ENCODE measurements at places on chromosomes 11 and 22.

GRCh38 chr22:47193606-47194329 lies 431.3 kb downstream of the TBC1D22A start:
- DNase-seq = no peak

GRCh38 chr22:33429281-33429680 lies 371.1 kb upstream of the SYN3 start:
- DNase-seq = no peak

GRCh38 chr11:82038154-82038553 lies 695.5 kb downstream of the FAM181B start:
- DNase-seq = no peak

- no peak for DNase-seq
Observed at GRCh38 chr11:14339356-14339755, 19.6 kb downstream of the RRAS2 start.

GRCh38 chr22:27603800-27604144 lies 197.8 kb downstream of the MN1 start:
- no peak for DNase-seq

DNA sequence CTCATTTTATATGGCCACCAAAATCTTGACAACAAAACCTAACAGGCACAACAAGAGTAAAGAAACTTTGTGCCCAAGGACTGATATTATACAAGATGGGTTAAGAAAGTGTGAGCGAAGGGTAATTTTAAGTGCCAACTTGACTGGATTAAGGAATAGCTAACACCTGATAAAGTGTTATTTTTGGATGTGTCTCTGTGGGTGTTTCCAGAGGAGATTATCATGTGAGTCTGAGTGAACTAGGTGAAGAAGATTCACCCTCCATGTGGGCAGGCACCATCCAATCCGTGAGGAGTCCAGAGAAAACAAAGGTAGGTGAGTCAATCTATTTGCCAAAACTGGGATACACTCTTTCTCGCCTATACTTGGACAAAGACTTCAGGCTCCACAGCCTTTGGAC lies 461.6 kb downstream of the ETS1 start:
- no peak for DNase-seq

- DNase-seq = no peak
Observed at GRCh38 chr11:251550-251949, 14.8 kb downstream of the PSMD13 start.

DNA sequence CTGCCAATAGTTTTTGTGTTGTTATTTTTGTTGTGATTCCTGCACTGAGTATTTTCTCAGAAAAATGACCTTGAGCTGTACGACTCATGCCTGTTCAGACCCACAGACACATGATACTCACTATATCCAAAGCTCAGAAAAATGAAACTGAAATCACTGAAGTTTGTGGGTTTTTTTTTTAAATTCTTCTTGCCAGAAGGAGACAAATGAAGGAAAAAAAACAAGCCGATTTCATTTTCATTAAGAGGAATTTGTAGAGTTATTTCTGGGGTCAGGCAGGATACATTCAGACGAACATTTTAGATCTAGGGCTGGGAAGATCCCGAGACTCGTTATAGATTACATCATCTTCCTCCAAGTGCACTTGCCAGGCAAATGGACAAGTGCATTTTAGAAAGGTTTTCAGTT lies 60.4 kb downstream of the BMAL1 start:
- no peak for DNase-seq

DNA sequence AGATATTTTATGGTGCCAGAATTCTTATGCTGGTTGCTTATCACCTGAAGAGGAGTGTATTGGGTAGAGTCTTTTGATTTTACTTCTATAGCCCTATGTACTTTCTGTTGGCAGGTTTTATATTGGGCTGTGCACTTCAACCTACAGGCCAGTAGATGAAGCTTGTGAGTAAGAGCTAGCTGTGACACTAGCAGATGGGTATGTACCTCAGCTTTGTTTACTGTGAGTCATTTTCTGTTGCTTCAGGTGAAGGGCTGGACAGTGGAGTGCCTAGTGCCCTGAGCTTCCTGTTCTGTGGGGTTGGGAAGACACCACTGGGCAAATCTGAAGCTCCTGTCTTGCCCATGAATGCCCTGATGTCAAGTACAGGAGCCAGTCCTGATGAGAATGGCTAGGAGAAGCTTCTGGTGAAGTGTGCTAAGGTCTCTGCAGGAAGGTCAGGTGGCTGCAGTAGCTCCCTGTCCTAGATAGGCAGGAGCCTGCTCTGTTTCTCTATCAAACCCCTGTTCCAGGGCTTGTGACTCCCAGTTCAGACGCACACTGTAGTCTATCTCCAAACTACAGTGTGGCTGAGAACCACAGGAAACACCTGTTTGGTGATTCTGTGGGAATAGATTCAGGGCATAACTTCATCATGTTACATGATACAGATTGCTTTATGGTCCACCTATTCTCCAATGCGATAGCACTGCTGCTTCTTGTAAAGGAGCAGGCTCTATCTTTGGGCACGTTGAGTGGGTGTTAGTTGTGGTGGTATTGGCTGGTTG lies 755.7 kb downstream of the KCNA4 start:
- DNase-seq = no peak

GRCh38 chr11:111938687-111939160 lies 1.6 kb downstream of the DIXDC1 start:
- DNase-seq = no peak

DNA sequence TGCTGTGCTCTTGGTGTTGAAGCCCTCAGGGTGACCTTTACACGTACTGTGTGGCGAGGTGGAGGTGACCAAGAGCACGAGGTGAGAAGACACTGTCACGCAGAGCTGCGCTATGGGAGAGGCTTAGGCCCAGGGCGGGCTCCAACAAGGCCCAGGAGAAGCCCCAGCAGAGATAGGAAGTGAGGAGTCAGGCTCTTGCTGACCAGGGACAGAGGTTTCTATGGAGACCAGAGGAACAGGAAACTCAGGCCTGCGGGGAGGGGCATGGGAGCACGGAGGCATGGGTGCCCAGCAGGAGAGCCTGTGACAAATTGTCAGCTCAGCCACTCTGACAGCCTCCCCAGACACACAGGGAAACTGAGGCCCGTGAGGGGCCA lies 15.8 kb downstream of the DGKZ start:
- DNase-seq = no peak

DNA sequence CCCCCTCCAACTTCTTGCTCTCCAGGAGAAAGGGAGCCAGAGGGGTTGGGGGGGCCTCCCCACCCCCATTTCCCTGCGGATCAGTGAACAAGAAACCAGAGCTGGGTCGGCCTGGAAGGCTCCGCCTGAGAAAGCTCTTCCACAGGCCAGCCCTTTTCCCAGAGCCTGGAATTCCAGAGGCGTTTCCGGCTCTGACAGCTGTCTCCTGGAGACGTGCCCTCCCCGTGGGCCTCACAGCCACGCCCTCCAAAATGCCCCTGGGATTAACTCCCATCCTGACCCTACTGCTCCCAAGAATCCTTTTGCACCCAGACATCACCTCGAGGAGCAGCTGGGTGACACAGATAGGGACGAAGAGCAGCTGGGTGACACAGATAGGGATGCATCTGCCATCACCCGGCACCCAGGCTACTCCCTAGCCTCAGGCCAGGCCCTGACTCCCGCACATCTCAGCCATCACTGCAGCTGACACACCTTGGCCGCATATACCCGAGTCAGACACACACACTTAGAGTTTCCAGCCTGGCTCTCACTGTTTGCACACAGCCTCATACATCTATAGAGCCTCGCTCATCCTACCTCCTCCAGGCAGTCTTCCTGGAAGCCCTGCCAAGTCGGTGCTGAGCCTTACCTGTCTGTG lies 7.6 kb upstream of the CDC42EP1 start:
- DNase-seq = no peak

DNA sequence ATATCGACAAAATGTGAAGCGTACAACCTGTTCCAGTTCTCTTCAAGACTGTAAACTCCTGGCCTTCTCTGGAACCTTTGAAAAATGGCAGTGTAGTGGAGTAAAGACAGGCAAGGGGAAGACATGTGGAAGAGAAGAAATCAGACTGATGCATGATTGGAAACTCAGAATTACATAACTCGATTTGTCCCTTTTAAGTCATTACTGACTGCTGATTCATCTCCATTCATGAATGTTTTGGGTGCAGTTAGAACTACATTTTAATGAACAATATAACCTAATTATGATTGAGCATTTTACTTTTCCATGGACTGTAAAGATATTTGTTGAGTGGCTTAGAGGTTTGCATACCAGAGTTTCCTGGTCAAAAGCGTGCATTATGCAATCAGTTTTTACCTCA lies 32.9 kb downstream of the FAT3 start:
- DNase-seq = no peak

DNA sequence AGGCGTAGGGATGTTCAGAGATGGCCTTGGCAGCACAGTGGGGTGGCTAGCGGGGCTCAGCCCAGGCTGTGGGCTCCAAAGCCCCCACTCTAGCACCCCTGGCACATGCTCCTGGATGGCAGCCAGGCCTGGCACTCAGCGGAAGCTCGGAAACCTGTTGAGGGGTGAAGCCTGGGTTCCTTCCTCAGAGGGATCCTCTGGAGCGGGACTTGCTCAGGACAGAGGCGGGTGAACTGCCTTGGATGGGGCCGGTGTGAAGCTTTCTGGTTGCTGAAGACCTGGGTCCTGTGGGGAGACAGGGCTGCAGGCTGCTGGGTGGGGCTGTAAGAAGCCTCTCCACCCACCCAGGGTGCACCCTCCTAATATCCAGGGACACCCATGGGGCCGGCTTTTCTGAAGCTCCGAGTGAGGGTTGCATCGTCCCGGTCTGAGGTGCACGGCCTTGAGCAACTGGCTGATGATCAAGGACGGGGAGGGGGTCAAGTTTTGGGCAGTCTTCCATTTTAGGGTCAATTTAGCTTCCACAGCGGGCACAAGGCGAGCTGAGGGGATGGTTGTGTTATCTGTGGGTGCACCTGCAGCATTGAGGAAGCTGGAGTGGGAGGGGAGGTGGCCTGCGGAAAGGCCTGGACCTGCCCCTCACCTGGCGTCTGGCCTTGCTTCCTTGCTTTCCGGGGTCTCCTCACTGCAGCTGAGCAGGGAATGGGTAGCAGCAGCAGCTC lies 5.2 kb downstream of the MRGPRE start:
- no peak for DNase-seq

DNA sequence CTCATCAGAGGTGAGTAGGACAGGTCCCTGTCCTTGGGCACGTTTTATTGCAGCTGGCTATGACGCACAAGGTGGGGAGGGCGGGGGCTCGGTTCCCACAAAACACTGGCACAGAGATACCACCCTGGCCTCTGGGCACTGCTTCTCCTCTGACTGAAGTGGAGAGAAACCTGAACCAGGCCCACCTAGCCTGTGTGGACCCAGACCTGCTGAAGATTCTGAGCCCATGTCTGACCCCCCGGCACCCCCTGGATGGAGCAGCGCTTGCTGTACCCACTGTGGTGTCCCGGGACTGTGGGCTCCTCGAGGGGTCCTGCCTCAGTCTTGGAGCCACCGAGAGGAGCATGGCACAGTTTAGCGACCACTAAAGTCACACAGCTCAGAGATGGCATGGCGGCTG lies 72.6 kb downstream of the PARVB start:
- DNase-seq = no peak

DNA sequence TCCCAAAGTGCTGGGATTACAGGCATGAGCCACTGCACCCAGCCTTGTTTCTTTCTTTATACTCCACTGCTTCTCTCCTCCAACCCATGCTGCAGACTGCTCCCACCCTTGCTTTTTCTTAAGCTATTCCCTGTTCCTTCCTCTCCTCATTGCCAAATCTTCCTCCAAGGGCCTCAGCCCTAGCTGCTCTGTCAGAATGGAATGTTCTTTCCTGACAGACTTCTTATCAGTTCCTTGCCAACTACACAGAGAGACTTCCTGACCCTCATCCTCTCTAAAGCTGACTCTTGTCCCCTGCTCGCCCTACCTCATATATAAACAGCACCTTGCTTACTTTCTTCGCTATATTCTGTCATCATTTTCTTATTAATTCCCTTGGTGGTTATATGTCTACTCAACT lies 16.9 kb upstream of the PIK3C2A start:
- DNase-seq = no peak

- DNase-seq = no peak
Observed at GRCh38 chr11:6660712-6661111, 5.1 kb upstream of the DCHS1 start.

DNA sequence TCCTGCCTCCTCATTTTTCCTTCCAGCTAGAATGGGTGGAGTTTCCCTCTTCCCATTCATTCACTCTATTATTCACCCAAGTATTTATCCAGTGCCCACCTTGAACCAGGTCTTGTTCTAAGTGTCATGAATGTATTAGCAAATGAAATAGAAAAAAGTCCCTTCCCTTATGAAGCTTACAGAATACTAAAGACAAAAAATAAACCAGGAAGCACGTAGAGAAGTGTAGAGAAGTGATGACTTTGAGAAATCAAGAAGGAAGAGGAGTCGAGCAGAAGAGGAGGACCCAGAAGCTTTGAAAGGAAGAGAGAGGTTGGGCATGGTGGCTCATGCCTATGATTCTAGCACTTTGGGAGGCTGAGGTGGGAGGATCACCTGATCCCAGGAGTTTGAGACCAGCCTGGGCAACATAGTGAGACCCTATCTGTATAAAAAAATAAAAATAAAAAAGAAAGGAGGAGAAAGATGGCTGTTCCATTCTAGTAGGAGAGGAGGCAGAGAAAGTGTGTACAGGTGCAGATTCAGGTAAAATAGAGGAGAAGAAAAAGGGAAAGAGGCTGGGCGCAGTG lies 17.1 kb upstream of the SYVN1 start:
- DNase-seq = no peak

GRCh38 chr22:48366056-48366455 lies 1461.6 kb downstream of the BRD1 start:
- no peak for DNase-seq

- DNase-seq = no peak
Observed at GRCh38 chr11:63805844-63806415, 7.3 kb upstream of the SPINDOC start.

DNA sequence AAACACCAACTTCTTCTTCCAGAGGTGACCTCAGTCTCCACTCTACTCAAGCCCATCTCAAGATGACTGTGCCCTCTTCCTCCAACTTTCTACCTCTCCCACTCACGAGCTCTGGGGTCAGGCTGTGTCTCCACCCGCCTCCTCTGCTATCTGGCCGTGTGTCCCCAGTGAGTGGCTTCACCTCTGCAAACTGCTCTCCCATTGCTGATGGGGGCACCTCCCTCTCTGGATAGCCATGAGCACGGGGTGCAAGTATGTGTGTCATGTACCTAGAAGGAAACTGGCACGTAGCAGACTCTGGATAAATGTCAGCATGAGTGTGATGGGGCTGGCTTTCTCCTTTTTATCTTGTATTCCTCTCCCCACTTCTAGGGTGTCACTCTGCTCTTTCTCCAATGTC lies 18.3 kb upstream of the RAC2 start:
- DNase-seq = no peak

DNA sequence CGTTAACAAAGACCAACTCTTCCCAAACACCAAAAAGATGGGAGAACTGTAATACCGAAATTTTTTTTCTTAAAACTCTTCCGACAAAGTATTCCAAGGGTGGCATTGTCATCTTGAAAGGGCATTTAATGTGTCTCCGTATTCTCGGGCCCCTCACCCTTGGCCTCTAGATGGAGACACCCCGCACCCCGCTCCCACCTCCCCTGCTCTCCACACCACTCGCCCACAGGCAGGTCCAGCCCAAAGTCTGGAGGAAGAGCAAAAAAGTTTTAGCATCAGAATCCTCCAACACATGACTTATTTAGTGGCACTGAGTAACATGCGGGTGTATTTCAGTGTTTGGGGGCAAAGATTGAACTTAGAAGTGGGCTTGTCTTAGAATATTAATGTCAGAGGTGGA lies 20.7 kb downstream of the SPATA19 start:
- DNase-seq = no peak
